Stimulated activated CD4-positive, alpha-beta T cell treated with anti-CD3 and anti-CD28 coated beads, Interleukin-1b, Interleukin-23, amount 100 ng/mL, for 24 hours (primary cell): ENCODE measurements at places on chromosomes 2 and 18.

GRCh38 chr18:79513381-79514081 lies 117.8 kb downstream of the NFATC1 start:
- DNase-seq: no peak

- DNase-seq: no peak
These were observed 644.3 kb downstream of the BCL11A start for GRCh38 chr2:59909147-59909546.

GRCh38 chr2:25252291-25253152 lies 84.1 kb upstream of the POMC start:
- DNase-seq: peak; percentile 40

- no peak for DNase-seq
These were observed 164.3 kb upstream of the SIX2 start for GRCh38 chr2:45173513-45173912.

DNA sequence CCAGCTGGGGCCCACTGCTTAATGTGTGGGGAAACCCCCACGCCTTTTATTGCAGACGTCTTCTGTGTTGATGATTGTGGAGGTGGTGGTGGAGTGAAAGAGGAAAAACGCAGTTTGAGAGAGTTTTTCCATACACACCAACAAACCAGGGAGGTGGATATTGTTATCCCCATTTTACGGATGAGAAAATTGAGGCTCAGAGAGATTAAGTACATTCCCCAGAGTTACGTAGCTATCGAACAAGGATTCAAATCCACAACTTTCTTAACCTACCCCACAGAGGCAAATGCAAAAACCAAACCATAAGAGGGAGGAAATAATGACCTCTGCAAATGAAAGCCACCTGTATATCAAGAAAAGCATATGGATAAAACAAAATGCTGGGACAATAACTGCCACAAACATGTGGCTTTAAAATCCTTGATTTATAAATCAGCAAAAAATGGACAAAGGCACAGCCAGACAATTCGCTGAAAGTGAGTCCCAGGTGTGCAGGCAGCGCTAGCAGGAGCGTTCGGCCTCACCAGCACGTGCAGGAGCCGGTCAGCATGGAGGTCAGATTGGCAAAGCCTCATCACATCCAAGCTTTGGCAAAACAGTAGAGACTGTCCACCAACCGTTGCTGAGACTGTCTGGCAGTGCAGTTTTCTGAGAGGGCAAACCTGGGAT lies 12.6 kb upstream of the RAB17 start:
- no peak for DNase-seq

- DNase-seq: no peak
These were observed at the start of gene EPB41L3 for GRCh38 chr18:5543773-5544389. Gene EPB41L3, minus strand, starts transcription at chr18:5543997. Its CDS starts 54,814 bp downstream, at chr18:5489183.

DNA sequence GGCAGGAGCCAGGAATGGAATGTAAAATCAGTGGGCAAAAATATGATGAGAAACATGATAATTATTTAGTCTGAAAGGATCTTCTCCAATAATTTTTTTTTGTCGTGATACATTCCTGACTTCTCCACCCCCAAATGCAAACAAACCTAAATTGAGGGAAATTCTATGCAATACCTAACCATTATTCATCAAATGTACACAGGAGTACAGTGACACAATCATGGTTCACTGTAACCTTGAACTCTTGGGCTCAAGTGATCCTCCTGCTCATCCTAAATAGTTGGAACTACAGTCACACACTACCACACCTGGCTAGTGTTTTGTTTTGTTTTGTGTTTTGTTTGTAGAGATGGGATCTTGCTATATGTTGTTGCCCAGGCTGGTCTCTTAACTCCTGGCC lies 46.5 kb downstream of the RAB10 start:
- DNase-seq: no peak

DNA sequence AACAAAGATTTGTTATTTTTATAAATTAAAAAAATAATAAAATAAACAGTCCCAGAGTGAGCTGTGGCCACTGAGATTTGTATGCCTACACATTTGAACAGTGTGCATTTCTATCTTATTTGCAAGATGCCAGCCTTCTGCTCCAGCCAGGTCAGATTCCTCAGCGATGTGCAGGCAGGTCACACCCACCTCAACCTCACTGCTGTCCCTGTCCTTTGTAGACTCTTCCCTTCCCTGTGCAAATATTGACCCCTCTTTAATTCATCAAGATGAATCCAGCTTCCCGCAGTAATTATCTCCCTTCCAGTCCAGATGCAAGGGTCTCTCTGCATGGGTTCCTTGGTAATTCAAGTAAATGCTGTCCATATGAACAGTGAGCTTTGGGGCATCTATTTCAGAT lies 256.2 kb downstream of the PIEZO2 start:
- no peak for DNase-seq

- no peak for DNase-seq
These were observed 783 bp downstream of the BUB1 start for GRCh38 chr2:110677080-110677479.

DNA sequence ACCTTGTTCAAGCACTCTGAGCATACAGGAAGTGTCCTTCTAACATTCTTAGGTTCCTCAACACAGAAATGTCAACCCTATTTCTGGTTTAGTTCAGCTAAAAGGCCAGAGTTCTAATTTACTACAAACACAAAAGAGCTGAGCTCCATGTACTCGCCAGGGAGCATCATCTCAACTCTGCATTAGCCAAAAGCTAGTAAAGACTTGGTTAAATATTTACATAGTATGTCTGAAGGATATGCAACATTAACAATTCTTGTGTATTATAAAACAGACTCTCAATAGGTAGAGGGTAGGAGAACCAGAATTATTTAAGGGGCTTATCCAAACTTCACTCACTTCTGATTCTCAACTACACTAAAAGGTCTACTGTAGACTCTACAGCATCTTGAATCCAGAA lies 154.6 kb downstream of the THADA start:
- DNase-seq: no peak

DNA sequence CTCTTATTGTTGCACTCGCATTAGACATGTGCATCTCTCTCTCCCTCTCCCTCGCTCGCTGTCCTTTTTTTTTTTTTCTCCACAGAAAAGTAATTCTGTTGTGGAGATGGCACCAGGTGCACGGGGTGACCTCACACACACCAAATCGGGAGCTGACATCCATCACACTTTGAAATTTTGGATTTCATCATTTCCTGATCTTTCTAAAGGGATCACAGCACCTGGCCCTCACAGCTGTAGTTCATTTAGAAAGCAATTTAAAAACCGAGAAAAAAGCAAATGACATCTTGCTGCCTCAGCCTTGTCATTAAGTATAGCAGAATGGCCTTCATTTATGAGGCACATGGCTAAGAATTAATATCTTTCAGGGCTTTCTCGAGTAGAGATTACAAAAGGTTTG lies 717.2 kb downstream of the RNF144A start:
- DNase-seq: no peak
